Stimulated activated CD8-positive, alpha-beta memory T cell treated with anti-CD3 and anti-CD28 coated beads, Interleukin-2, amount 100 ng/mL, for 1 hour (primary cell): ENCODE measurements at places on chromosomes 7 and 10.

DNA sequence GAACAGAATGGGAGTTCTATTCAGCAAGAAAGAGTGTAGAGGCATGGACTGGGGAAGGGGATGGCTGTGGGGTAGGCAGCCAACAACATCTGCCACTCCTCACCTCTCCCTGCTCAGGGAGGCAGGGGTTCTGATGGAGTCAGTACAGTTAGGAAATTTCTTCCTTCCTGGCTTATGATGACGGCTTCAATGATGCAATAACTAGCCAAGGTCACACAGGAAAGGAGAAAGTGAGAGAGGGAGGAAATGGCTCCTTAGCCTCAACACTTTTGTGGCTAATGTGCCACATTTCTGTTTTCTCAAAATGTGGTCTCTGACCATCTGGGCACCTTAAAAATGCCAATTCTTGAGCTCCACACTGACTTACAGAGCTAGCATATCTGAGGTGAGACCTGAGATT, 79.3 kb upstream of the PDZD8 start:
- DNase-seq, result no peak

DNA sequence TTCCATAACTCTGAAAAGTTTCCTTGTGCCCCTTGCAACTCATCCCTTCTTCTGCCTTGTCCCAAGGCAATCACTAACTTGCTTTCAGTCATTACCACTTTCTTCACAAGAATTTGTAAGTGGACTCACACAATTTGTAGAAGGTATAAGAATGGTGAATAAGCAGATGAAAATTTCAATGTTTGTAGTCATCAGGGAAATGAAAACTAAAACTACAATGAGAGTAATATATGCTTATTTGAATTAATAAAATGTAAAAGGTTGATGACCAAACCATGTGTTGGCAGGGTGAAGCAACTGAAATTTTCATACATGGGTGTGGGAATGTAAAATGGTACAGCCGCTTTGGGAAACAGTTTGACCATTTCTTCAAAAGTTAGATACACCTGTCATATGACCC, 79.7 kb downstream of the GNAT3 start:
- DNase-seq, result no peak

DNA sequence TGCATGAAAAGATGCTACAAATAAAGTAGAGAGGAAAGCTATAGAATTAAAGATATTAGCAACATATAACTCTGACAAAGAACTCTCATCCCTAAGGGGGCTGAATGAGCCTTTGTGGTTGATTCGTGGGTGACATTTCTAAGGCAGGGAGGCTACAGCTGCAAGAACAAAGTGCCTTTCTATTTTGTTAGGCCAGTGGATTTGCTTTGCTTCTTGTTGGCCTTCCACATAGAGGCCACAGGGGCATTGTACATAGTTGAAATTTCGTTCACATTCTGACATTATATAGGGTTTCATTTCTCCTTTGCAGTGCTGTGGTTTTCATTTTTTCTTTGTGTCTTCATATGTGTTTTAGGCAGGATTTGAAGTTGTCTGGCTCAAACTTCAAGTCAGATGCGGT, 819.2 kb upstream of the C7orf33 start:
- DNase-seq, result no peak

DNA sequence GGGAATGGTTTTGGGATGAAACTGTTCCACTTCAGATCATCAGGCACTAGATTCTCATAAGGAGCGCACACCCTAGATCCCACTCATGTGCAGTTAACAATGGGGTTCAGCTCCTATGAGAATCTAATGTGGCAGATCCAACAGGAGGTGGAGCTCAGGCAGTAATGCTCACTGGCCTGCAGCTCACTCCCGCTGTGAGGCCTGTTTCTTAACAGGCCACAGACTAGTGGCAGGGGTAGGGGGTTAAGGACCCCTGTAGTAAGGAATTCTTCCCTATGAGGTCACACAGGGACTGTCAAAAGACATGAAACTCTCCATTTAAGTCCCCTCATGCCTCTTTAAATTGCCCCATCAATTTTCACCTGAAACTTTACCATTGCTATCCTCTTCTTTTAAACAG, 8.0 kb downstream of the HGF start:
- DNase-seq, result no peak

DNA sequence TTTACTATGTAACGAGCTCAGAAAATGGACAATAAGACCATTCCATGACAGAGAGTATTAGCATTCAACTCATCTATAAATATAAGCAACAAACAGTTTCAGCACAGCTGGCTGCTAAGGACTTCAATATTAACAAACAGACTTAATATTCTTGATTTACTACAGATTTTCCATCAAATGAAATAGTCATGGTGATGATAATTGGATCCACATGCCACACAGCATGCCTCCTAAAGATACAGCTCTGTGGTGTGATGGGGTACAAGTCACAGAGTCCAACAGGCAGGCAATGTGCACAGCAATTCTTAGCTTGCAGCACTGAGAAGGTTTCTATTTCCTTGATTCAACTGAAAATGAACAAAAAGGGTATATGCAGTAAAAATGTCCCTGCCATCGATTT, 54.0 kb downstream of the DOCK4 start:
- no peak for DNase-seq
